RWPE2 (cell line): ENCODE measurements at places on chromosomes 12 and 14.
A peak's percentile ranks its signal among the peaks of the same experiment; 100 is the strongest.

DNA sequence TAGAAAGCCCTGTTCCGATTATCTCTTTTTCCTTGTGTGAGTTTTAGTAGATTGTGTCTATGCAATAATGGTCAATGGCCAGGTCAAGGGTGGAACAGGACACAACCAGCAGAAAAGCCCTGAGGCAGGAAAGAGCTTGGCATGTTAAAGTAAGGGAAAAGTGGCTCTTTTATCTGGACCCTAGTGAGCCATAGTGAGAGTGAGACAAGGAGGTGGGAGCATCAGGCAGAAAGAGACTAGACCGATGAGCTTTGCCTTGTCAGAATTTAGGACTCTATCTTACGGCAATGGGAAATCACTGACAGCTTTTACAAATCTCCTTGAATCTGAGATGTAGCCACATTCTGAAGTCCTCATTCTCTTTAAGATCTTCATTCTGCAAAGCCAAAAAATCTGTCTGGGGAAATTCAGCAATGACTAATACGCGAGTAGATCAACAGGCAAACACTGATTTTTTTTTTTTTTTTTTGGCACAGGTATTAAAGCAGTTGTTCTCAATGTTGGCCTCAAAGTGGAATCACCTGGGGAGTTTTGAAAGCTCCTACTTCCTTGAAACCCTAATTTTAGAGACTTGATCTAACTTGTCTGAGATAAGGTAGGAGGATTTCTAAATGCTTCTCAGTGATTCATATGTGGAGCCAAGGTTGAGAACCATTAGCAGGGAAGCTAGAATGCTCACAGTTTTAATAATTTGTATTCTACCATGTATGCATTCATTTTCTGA, 33.9 kb downstream of the TMEM19 start:
- no peak for DNase-seq

DNA sequence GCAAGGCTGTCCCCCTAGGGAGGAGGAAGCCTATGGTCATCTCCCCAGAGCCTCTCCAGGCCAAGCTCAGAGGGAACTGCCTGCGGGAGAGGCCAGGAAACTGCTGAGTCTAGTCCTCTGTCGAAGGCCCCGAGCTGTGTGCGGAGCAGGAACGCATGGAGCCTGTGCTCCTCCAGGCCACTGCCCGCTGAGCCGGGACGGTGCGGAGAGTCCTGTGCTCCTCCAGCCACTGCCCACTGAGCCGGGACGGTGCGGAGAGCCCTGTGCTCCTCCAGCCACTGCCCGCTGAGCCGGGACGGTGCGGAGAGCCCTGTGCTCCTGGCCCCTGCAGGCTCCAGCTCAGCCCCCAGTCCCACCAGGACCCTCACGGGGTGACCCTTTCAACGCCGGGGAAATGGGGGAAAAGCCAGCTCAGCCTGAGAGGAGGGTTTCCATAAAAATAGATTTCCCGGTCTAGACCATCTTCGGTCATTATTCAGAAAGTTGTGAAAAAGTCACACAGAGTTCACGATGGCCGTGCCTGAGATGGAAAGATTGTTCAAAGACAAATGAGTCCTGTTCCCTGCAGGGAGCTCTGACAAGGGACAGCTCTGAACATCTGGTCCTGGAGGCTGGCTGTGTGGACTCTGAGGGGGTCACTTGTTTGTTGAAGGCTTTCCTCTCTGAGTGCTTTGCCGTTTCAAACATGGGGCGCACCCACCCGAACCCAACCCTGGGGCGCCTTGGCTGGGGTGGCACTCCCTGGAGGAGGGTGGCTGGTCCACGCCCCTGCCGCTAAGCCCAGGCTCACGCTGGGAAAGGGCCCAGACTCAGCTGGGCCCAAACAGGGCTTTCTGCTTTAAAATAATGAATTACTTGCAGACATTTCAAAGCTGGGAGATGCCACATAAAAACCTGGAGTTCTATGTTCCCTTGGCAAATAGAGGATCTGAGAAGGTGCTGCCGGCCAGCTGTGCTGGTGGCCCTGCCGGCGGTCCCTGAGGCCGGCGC, 85.5 kb downstream of the ADGRD1 start:
- peak; percentile 8 for DNase-seq

DNA sequence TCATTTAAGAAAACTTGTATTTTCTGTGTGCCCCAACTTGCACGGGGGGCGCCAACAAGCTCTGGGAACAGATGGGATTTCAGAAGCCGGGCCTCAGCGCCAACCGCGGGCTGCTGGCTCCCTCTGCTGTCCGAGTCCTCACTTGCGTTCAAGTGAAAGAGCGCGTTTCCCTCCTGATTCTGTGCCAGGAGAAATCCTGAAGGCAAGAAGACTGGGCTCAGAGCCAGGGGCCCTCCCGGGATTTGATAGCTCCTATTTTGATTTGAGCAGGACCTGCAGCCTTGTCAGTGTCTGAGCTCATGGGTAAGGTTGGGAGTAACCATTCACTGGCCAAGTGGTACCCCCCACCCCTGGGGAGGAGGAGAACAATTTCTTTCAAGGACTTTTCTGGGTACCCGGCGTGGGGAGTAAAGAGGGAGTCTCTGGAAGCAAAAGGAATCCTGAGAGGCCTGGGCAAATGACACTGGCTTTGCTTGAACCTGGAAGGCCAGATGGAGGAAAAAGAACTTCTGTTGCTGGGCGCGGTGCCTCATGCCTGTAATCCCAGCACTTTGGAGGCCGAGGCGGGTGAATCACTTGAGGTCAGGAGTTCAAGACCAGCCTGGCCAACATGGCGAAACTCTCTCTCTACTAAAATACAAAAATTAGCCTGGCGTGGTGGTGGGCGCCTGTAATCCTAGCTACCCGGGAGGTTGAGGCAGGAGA, 179.0 kb upstream of the RGS6 start:
- peak; percentile 91 for DNase-seq

DNA sequence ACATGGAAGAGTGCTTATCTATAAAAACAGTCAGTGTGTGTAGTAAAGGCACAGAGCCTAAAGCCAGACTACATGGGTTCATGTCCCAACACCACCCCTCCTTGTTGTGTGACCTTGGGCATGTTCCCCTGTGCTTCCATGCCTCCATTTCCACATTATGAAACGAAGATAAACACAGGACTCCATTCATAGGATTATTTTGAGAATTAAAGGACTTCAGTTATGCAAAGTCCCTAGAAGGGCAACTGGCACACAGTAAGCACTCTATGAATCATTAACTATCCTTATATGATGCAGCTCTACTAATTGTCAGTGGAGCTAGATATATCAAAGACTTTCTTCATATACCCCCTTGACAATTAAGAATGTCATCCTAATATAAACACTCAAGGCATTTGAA, 17.8 kb downstream of the IFNG-AS1 start:
- no peak for DNase-seq

DNA sequence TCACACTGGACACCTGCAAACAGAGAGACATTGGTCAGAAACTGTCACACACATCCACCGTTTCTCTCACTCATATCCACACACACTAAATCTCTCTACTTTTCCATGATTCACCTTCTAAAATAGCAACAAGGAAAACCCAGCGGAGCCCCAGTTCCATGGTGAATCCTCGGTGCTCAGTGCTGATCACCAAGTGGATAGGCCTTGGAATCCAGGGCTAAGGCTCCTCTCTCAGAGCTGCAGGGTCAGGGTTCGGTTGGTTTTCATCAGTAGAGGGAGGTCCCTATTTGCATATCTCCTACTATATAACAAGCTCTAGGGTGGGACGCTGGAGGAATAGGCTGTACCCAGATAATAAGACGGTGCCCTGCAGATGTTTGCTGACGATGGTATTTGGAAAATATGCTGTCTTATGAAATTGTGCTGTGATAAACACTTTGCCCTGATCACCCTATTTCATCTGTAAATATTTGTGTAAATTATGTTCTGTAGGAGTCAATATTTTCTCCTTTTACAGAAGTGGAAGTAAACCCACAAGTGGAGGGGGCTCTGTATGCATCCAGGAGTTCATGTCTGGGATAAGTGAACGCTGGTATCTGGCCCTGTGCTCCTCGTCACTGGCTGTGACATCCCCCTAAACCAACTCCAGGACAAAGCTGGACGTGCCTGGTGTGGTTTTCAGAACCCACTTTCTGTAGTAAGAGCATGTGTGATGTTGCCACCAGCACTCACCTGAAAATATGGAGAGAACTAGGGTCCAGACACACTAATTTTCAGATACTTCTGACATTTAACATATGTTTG, 709.2 kb downstream of the TMEM121 start:
- no peak for DNase-seq
